ENCODE measurements at places on chromosomes 2 and 18.

DNA sequence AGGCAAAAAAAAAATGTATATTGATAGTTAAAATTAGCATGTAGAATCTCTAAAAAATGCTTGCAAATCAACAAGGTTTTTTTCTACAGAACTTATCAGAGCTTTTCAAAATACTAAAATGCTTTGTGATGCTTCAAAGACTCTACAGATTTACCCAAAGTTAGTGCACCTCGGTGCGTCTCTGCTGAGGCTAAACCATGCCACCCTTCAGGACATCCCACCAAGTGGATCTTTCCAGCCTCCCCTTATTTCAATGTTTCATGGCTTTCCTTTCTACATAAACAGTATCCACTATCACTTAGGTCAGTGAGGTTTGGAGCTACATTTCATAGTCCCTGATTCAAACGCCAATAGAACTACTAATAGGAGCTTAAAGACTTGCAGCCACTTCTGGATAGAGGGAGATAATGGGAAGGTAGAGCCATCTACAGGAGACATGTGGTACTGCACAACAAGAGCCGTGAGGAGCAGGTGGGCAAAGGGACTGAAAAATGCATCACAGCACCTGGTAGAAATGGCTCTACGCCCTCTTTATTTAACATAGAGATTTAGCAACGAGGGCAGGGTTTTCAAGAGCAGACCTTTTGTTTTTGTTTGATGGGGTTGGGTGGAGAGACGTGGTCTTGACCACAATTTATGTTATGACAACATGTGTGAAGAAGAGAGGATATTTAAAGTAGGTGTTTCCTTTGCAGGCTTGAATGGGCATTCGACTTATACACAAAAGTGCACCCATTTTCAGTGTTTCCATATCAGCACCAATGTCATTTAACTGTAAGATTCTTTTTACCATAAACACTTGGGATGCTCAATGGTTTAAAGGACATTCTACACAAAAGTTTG is 56.1 kb upstream of the SLC35G4 start:
- DNase-seq = peak; percentile 53

DNA sequence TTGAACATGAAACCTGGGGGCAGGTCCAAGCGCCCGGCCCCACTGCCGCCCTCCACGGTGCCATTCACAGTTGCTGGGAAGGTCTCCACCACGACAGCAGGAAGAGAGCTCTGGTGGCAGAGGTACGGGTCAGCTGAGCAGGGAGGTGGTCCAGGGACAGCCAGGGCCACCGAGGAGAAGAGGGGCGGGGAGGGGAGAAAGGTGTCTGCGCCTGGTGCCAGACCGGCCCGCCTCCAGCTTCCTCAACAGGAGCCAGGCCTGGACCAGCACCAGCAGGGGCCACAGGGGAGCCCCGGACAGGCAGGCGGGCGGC is 56.2 kb downstream of the BIN1 start:
- DNase-seq = no peak

DNA sequence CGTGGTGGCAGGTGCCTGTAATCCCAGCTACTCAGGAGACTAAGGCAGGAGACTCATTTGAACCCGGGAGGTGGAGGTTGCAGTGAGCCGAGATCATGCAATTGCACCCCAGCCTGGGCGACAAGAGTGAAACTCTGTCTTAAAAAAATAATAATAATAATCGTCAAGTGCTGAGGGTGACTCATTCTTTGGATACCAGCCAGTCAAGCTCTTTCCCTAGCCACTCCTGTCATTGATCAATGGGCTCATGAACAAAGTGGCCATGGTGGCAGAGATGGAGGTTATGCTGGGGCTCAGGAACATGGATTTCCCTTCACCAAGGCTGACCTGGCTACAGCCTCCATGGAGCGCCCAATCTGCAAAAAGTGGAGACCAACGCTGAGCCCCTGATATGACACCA is 94.5 kb upstream of the HAAO start:
- no peak for DNase-seq

DNA sequence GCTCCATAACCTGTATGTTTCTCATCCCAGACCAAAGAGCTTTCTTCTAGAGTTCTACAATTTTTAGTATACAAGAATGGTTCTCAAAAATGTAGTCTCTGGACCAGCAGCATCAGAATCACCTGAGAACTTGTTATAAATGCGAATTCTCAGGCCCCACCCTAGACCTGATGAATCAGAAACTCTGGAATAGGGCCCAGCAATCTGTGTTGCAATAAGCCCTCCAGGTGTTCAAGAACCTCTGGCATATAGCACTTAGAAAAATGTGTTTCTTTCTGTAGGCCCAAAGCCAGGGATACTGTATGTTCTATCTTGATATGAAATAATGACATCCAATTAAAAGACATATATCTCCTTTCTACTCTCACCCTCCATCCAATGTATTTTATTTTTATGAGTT is 10.4 kb downstream of the PAIP2B start:
- no peak for DNase-seq

DNA sequence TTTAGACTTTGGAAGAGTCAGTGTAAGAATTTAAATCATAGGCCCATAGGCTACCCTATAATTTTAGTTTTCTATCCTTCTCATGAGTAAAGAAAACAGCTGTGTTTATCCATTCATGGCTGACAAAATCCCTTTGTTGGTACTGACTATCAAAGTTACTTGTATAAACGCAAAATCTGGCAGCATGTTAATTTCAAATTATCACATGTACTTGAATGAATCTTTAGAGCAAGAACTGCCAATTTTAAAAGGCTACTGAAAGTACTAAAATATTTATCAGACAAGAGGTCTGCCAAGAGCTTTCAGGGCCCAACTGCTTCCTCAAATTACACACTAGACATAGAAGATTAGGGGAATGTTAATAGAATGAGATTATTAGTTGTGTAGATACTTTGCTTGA is 66.6 kb downstream of the MYL12B start:
- DNase-seq = no peak

DNA sequence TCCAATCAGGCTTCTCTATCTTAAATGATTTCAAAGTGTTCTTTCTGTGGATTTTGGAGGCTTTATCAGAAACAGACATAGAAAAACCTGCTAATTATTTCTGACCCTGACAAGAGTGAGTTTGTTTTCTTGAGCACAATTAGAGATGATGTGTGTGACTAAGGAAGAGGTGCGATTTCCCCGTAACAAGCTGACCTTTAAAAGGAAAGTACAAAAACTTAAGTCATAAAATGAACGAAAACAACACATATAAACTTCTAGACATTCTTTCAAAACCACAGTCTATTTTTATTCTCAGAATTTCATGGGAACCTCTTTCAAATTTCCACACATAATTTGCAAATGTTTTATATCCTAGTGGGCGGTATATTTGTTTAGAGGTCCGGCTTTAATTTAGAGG is 604.8 kb downstream of the CPS1 start:
- no peak for DNase-seq

- DNase-seq = no peak
Observed at GRCh38 chr2:111702804-111703196, 181.2 kb downstream of the ANAPC1 start.

GRCh38 chr2:238469155-238469554 is 42.4 kb downstream of the ASB1 start:
- no peak for DNase-seq
